ENCODE measurements at places on chromosomes 5 and 9. TPM values are rescaled to one million over a fixed set of nuclear protein-coding genes. Genes with fewer than 3 reads are reported as not detected.

ADAMTS12 gene
- not detected for total RNA-seq

- no peak for DNase-seq
- H3K4me1 ChIP-seq, result no peaks in the 10 kb centered on the region
- no peaks in the 10 kb centered on the region for H3K27me3 ChIP-seq
- no peak overlapping the region for H3K27ac ChIP-seq
- H3K36me3 ChIP-seq, result no peaks in the 10 kb centered on the region
- no peak overlapping the region for H3K4me3 ChIP-seq
These were observed 266.4 kb upstream of the FBXL7 start for GRCh38 chr5:15233566-15233965.

GRCh38 chr5:147918899-147919298 lies 12.6 kb upstream of the C5orf46 start:
- H3K4me1 ChIP-seq, result no peaks in the 10 kb centered on the region
- no peak overlapping the region for H3K4me3 ChIP-seq
- peaks cover 16% of the 10 kb centered on the region for H3K27me3 ChIP-seq
- no peak overlapping the region for H3K27ac ChIP-seq
- H3K36me3 ChIP-seq, result no peaks in the 10 kb centered on the region

DNA sequence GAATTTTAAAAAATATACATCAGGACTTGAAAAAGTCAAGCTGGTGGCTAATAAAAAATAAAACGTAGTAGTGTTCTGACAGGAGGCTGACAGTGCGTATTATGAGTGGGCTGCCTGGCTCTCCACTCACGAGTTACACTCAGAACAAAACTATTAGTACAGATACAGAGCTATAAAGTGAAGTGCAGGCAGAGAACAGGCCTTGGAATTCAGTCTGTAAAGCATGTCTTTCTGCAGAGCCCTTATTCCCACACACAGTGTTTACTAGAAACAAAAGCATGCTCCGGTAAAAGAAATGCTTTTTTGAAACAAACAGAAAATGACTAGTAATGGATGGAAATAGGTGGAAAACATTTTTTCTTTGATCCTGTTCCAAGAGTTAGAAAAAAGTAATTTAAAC lies 334.7 kb downstream of the DIRAS2 start:
- H3K27me3 ChIP-seq, result peaks cover 30% of the 10 kb centered on the region
- no peak for DNase-seq
- no peaks in the 10 kb centered on the region for H3K4me1 ChIP-seq

- H3K4me1 ChIP-seq, result peaks cover 50% of the 10 kb centered on the region
- H3K4me3 ChIP-seq, result peak overlapping the region; percentile 96
- peaks cover 33% of the 10 kb centered on the region for H3K36me3 ChIP-seq
- peak overlapping the region; percentile 98 for H3K27ac ChIP-seq
- DNase-seq, result peak; percentile 67
These were observed 572 bp downstream of the NR4A3 start for GRCh38 chr9:99822109-99822805.

GRCh38 chr5:178170455-178170854 lies 16.7 kb downstream of the GMCL2 start:
- no peak overlapping the region for H3K4me3 ChIP-seq
- peaks cover under 1% of the 10 kb centered on the region for H3K27me3 ChIP-seq
- no peak overlapping the region for H3K27ac ChIP-seq
- no peaks in the 10 kb centered on the region for H3K4me1 ChIP-seq
- no peak for DNase-seq
- no peaks in the 10 kb centered on the region for H3K36me3 ChIP-seq

GRCh38 chr9:76023715-76024195 lies 133.3 kb downstream of the PCSK5 start:
- DNase-seq, result peak; percentile 36
- H3K36me3 ChIP-seq, result peaks cover 34% of the 10 kb centered on the region
- peak overlapping the region; percentile 88 for H3K27ac ChIP-seq
- H3K4me1 ChIP-seq, result peaks cover 90% of the 10 kb centered on the region
- peak overlapping the region; percentile 75 for H3K4me3 ChIP-seq
- no peaks in the 10 kb centered on the region for H3K27me3 ChIP-seq

DNA sequence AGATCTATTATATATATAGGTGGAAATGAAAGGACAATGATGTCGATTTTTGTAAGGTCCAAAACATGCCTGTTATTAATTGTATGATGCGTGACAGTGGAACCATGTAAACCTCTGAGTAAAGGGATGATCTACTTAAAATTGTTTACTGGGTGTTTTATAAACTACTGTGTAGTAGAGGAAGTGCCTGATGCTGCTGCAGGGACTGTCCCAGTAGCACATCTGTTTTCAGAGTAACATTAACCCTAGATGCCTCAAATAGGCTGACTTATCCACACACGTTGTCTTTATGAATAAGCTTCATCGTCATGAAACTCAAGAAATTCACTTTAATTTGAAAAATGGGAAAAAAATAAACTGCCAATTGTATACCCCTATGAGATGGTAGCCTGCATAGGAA lies 1.7 kb downstream of the CAMK4 start:
- H3K27me3 ChIP-seq, result no peaks in the 10 kb centered on the region
- peaks cover 44% of the 10 kb centered on the region for H3K4me1 ChIP-seq
- peak overlapping the region; percentile 97 for H3K4me3 ChIP-seq
- DNase-seq, result no peak

KCNIP1 gene
- total RNA-seq, result not detected

TAF11L3 gene
- total RNA-seq, result not detected

DNA sequence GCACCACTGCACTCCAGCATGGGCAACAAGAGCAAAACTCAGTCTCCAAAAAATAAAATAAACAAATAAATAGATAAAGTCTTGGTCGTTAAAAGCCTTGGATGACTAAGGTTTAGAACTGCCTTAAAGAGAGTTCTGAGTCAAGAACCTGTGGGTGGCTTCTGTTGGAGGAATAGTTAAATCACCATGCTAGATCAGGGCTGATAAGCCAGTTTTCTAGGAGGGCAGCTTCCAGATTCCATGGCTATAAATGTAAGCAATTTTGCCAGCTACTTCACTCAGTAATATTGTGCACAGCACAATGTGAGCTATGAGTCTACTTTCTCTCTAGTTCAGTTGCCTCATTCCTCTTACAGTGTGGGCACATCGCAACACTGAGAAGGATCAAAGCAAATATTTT lies 242.1 kb upstream of the NUDT12 start:
- no peaks in the 10 kb centered on the region for H3K36me3 ChIP-seq
- DNase-seq, result no peak
- H3K27me3 ChIP-seq, result no peaks in the 10 kb centered on the region

DNA sequence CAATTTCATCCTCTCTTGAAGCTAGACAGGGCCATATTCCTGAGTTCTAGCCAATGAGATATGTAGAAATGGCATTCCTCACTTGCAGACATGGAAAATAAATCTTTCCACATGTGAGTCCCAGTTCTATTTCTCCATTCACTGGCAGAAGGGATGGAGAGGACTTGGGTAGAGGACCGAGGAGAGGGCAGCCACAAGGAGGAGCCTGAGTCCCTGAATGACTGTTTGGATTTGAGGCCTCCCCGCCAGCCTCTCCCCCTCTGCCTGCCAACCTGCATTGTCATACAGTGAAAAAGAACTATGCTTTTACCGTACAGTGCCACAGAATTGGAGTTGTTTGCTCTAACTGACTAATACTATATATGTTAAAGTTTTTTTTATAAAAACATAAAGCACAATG lies 583.0 kb upstream of the WWC1 start:
- no peak for DNase-seq
- no peak overlapping the region for H3K27ac ChIP-seq
- no peak overlapping the region for H3K4me3 ChIP-seq
- no peaks in the 10 kb centered on the region for H3K27me3 ChIP-seq

DNAJC21 gene
- total RNA-seq, result 51.4 TPM

DNA sequence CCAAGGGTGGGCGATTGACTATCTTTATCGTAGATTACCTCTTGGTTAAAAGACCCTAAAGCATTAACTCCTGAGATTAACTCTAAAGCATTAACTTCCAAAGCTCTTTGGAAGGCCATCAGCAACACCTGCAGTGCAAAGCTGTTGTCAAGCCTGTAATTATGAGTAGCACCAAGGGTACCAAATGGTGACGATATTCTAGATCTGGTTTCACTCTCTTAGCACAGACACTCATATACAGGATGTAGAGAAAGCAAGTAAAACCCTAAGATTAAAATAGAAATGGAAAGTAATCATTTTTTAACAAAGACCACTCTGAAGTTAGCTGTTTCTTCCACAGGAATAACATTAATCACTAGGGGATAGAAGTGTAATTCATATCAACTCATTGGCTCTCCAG lies 29.9 kb upstream of the TNFSF8 start:
- DNase-seq, result no peak
- H3K4me1 ChIP-seq, result peaks cover 45% of the 10 kb centered on the region
- H3K4me3 ChIP-seq, result no peak overlapping the region
- no peaks in the 10 kb centered on the region for H3K27me3 ChIP-seq
- H3K27ac ChIP-seq, result peak overlapping the region; percentile 99
- peaks cover 47% of the 10 kb centered on the region for H3K36me3 ChIP-seq

DNA sequence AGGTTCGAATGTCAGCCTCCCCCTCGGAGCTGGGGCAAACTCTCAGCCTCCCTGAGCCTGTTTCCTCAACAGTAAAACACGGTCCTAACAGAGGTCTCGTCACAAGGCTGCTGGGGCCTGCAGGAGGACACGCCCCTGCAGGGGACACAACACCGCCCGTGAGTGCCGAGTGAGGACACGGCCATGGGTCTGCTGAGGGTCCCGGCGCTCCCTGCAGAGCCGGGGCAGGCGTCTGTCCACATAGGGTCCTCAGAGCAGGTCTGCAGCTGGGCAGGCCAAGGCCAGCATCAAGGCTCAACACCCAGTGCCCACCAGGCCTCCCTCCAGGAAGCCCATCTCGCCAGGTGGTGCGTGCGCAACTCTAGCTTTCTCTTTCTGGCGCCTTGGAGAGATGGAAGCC lies 125.2 kb downstream of the VAV2 start:
- H3K27ac ChIP-seq, result no peak overlapping the region
- peaks cover 12% of the 10 kb centered on the region for H3K27me3 ChIP-seq
- no peak for DNase-seq
- H3K4me1 ChIP-seq, result peaks cover 10% of the 10 kb centered on the region

DNA sequence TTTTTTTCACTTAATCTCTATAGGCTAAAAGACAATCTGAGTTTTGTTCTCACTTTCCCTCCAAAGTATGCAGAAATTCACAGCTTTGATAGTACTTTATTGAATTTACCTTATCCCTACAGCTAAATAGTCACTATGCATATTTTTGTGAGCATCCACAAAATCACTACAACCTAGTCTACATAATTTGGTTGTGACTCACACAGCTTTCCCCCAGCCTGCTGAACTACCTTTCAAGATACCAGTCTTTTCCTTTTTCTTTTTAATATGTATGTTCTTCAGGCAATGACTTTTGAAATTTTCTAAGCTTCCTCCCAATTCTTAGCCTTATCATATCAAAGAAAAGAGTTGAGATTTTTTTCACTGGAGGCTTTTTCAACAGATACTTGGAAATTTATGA lies 347.3 kb upstream of the CDH6 start:
- no peak overlapping the region for H3K4me3 ChIP-seq
- H3K27ac ChIP-seq, result no peak overlapping the region
- no peaks in the 10 kb centered on the region for H3K27me3 ChIP-seq
- DNase-seq, result no peak
- H3K36me3 ChIP-seq, result no peaks in the 10 kb centered on the region
- H3K4me1 ChIP-seq, result no peaks in the 10 kb centered on the region

DNA sequence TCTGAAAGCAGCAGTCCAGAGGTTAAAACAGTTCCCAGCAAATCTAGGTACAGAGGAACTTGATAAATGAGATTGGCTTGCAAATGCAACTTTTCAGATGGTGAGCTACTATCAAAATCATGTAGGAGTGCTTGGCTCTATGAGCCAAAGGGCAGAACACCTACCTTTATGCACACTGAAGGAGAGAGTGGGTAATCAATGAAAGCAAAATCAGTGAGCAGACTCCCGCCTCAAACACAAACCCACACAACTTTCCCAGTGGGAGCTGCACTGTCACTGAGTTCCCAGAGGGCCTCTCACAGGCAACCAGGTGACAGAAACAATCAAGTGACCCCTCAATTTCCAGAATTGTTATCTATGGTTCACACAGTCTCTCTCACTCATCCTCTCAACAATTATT lies 8.5 kb downstream of the ARL15 start:
- H3K4me3 ChIP-seq, result no peak overlapping the region
- H3K4me1 ChIP-seq, result peaks cover 24% of the 10 kb centered on the region
- no peak for DNase-seq

DNA sequence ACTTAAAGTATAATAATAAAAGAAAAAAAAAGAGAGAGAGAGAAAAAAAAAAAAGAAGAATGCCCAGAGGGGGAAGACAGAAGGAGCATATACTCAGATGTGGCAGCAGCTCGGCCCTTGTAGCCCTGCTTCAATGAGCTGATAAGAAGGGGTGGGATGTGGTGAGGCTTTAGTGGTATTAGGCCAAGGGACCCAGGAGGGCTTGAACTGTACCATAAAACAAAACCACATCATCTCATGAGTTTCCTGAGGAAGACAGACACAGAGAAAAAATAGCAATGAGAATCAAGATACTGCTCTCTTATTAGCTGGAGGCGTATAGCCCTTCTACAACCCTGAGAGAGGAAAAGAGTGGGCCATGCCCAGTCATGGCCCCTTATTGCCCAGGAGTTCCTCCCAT lies 72.8 kb downstream of the SLC1A1 start:
- no peak overlapping the region for H3K27ac ChIP-seq
- peaks cover 11% of the 10 kb centered on the region for H3K4me1 ChIP-seq
- H3K36me3 ChIP-seq, result no peaks in the 10 kb centered on the region
- H3K27me3 ChIP-seq, result no peaks in the 10 kb centered on the region

DNA sequence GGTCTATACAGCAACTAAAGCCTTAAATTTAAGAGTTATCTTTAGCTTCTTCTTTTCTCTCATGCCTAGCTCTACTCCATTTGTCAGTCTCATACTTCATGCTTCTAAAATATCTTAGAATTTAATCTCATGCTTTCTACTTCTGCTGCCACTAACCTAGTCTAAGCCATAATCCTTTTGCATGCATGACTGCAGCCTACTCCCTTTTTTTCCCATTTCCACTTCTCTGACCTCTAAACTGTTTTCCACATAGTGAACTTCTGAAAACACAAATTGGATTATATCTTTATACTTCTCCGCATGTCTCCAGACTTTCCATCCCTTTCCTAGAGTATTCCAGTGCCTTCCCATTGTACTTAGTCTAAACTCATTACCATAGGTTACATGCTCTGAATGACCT lies 193.0 kb downstream of the XRCC4 start:
- no peaks in the 10 kb centered on the region for H3K27me3 ChIP-seq
- no peaks in the 10 kb centered on the region for H3K4me1 ChIP-seq
- no peak overlapping the region for H3K27ac ChIP-seq
- H3K36me3 ChIP-seq, result peaks cover 12% of the 10 kb centered on the region

DNA sequence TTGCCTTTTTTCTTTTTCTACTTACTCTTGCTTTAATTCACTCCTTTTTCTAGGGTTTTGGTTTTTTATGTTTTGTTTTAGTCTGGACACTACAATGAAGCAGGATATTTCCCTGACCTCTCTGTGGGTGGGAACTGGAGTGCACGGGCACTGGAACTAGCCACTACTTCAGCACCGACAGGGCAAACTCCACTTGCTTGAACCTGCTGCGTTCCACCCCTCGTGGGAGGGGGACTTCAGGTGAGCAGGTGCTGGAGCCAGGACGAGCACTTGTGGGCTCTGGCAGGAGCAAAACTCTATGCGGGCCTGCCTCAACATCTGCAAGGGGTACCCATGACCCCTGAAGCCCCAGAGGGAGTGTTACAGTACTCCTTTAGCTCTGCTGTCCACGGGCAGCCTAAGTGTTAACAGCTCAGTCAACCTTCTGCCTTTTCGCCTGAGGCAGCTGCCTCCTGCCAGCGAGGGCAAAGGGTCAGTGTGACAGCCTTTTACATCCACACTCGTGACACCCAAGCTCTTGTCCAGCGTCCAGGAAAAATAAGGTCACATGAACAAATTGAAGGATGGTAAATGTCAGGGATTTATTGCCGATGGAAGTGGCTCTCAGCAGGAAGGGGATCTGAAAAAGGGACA lies 144.1 kb upstream of the NFIL3 start:
- DNase-seq, result no peak
- peaks cover 24% of the 10 kb centered on the region for H3K27me3 ChIP-seq
- H3K4me3 ChIP-seq, result no peak overlapping the region
- no peaks in the 10 kb centered on the region for H3K4me1 ChIP-seq
- H3K36me3 ChIP-seq, result no peaks in the 10 kb centered on the region
